ENCODE measurements at places on chromosomes 2 and 18.

DNA sequence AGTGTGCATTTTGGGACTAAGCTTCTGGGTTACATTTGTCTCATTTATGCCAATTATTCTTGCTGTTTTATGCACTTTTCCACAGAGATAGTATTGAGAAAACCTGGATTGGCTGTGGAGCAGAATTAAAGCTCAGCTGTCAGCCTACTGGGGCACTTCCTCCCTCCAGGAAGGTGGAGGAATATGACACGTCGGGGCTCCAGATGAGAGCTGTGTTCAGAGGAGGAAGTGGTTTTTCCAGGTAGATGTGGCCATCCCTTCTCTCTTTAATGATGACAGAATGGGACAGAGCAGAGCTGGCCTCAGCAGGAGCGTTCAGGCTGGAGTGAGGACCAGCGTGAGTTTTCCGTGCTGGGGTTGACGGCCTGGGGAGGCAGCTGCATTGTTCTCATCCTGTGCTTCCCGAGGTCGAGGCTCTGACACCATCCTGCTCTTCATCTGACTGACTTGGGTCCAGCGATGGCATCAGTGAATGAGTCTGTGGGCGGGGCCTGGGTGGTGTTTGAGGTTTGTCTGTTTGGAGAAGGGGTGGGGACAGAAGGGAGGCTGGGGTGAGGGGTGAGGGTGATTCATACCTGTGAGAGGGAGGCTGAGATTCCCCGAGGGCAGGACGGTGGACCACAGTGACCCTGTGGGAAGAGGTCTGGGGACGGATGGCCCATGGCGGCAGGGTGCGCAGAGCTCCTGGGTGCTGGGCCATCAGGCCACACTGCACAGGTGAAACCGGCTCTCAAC, 207.0 kb downstream of the LDLRAD4 start:
- no peak for DNase-seq

DNA sequence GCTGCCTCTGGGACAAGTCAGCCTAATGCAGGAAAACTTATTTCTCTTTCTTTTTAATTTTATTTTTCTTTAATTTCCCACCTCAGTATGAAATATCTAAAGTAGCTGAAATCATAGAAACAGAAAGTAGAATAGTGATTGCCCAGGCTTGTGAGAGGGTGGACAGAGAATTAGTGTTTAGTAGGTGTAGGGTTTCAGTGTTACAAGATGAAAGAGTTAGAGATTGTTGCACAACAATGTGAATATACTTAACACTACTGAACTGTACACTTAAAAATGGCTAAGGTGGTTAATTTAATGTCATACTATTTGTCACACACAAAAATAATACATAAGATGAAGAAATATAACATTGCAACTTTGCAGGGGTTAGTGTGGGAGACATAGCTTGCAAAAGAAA, 80.8 kb downstream of the NAT8 start:
- DNase-seq: no peak

- no peak for DNase-seq
Observed at GRCh38 chr2:208311321-208311720, 45.3 kb downstream of the PIKFYVE start.

DNA sequence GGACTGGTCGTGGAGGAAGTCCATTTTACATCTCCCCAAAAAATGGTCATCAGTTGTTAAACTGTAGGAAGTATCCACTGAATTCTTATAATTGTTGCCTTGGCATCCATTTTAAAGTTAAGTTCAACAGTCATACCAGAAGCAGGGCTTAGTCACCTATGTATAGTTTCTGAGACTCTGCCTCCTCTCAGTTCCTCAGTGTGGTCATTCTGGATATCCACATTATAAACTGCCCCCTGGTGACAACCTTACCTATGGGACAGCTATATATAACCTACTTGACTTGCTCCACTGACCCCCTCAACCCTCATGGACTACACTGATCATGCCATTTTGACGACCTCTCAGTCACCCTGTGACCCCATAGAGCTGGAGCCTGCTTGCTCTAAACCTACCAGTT, 617.0 kb downstream of the LRP1B start:
- no peak for DNase-seq

DNA sequence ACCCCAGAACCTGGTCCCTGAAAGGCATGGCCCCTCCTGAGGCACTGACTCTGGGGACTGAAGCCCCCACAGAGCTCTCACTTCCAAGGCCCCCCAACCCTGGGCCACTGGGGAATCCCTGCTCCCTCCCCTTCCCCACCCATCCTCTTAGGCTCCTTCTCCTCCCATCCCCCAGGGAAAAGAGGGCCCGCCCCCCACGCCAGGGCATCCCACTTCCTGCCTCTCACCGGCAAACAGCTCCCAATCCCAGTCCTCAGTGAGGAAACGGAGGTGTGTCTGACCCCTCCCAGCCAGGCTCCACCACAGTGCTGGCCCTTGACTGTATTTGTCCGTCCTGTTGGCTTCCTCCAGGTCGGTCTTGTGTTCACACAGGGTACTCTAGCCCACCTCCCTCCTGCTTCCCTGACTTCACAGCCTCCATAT, 35.0 kb upstream of the PTMA start:
- DNase-seq: no peak

GRCh38 chr2:98578231-98578630, 30.1 kb downstream of the COA5 start:
- DNase-seq: no peak

- DNase-seq: no peak
Observed at GRCh38 chr18:57819671-57820460, 16.8 kb upstream of the ATP8B1 start.

GRCh38 chr2:107657049-107657448, 169.6 kb upstream of the RGPD4 start:
- DNase-seq: no peak

GRCh38 chr18:22213333-22213973, 44.1 kb downstream of the GATA6 start:
- DNase-seq: no peak

- DNase-seq: no peak
Observed at GRCh38 chr2:117785740-117786139, 28.8 kb upstream of the DDX18 start.

DNA sequence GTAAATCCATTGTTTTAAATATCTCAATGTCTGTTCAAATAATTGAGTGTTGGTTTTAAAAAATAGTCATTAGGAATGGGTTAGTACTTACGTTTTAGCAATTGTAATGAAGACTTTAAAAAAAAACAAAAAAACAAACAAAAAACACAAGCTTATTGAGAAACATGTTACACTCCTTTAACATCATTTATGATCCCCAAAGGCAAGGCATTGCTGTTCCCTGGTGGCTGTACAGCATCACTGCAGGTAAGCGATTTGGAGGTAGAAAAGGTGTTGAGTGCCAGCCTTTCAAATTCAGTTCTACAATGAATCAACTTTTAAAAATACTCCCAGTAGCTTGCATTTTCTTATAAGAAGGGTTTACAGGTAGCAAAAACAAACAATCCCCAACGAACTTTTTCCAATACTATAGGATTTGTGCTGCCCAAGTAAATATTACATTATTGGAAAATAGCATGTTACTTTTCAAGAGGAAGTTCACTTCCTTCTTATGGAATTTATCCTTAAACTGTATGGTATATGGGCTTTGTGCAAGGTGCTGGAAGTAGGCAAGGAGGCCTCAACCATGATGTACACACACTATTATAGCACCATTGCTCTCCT, 27.5 kb downstream of the CNRIP1 start:
- no peak for DNase-seq

DNA sequence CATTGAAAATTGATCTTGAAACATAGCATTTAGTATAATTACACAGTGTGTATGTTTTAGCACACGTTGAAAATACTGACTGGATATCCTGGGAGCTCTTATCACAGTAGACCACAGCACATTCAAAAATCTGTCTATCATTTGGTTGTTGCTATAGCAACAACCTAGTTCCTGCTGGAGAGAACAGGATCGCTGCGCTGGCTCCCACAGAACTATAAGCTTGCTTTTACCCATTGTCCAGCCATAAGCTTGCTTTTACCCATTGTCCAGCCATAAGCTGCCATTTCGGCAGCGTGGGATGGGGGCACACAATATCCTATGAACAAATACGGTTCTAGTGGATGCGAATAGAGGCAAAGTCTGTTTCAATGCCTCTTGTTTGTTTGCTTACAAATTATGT, 70.4 kb upstream of the ST6GAL2 start:
- no peak for DNase-seq

- DNase-seq: no peak
Observed at GRCh38 chr2:21233194-21233593, 109.4 kb downstream of the TDRD15 start.

GRCh38 chr2:72143441-72144273, 4.0 kb downstream of the CYP26B1 start:
- DNase-seq: no peak

GRCh38 chr2:162828545-162828944, 10.0 kb downstream of the KCNH7 start:
- no peak for DNase-seq

DNA sequence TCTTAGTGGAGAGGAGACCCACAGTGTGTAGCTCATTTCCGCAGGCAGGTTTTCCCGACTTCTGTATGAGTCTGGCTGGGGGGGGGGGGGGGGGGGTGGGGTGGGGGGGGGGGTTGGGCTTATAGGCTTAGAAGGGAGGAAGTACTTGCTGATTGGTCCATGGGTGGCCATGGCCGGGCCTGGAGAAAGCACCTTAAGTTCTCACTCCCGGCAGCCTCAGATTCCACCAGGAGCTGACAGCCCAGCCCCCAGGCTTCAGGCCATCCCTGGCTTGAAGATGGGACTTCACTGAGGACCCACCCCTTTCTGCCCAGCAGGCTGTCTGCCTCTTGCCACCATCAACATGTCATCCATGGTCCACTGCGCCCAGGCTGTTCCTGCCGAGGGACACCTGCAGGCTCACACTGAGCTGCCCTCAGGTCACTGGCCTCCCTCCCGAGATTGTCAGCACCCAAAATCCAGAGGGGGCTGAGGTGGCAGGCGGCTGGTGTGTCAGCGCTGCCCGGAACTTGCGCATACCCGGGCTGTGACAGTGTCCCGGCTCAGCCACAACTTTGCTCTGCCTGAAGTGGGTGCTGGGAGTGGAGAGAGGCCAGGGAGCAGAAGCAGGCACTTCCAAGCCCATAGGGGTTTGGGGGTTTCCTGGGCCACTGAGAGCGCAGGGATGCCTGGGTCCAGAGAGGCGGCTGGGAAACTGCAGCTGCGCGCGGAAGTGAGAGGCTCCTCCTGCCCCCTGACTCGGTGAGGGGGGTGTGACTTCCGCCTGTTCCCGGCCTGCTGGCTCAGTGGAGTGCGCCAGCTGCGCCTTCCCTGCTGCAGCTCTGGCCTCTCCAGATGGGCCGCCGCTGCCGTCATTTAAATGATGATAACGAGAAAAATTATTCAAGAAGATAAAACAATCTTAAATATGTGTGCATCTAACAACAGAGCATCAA, 256.1 kb downstream of the RPRM start:
- DNase-seq: no peak

DNA sequence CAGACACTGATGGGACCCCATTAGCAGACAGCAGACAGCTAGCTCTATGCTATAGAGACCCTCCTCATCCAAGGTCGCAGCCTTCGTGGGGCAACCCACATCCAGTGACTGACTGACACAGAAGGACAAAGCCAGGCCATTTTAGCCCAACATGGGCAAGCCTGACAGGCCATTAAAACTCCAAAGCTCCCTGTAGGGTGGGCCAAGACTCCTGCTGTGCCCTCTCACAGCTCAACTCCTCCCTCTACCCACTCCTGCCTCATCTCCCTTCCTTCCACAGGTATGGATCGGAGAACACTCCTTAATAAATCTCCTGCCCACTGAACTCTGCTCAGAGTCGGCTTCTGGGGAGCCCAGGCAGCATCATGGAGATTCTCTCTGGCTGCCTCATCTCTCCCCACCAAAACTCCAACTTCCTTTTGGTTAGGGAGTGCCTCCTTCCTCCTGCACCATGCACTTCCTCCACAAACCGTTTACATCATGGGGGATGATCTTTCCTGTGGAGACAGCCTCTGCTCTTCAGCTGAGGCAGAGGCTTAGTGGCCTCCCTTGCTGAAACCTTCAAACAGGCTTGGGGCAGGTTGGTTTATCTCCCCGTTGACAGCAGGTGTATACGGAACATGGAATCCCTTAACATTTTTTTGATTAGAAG, 86.5 kb downstream of the ACTR3 start:
- DNase-seq: no peak

- DNase-seq: no peak
Observed at GRCh38 chr2:14543284-14543683, 89.2 kb upstream of the LRATD1 start.

DNA sequence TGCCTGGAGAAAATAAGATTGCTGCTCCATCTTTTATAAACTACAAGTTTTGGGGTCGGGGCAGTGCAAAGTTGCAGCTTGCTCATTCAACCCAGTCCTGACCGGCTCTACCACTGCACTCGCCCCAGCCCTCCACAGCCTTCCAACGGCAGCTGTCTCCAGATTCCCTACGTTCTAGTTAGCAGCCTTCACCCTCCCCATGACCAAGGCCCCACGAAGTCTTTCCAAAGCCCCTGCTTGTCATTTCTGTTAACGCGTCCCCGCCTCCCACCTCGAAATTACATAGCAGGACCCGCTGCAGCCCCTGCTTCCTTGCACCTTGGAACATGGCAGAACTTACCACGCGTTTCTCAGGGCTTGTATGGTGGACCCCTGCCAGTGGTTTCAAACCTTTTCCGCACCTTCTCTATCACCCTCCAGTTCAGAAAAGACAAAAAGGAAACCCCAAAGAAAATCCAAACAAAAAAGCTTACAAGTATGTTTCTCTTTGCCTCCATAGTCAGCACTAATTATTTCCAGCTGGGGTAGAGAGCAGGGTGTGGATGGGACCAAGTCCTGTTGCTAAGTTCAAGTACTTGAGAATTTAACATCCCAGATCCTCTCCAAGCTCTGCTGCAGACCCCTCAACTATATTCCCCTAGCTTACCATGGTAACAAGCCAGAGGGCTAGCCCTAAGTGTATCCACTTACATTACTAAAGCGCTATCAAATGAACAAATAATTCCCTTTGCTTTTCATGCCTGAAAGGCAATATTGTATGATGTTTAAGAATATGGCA, 161.5 kb downstream of the TGIF1 start:
- DNase-seq: no peak

DNA sequence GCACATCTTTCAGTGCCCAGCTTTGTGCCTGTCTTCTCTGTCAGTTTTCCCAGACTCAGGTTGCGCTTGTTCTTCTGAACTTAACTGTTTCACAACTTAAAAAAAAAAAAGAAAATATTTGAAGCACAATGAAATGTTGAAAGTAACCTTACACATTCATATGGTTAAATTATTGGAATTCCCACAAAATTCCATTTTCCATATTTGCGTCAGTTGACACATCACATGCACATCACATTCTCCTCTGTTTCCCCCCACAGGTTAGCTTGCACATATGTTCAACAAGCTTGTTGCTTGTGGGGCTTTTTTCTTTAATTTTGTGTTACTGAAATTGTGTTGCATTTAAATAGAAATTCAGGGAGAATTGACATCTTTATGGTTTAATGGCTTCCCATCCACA, 8.3 kb downstream of the MYO1B start:
- DNase-seq: no peak

GRCh38 chr2:122319539-122320132, 564.2 kb downstream of the TSN start:
- no peak for DNase-seq

DNA sequence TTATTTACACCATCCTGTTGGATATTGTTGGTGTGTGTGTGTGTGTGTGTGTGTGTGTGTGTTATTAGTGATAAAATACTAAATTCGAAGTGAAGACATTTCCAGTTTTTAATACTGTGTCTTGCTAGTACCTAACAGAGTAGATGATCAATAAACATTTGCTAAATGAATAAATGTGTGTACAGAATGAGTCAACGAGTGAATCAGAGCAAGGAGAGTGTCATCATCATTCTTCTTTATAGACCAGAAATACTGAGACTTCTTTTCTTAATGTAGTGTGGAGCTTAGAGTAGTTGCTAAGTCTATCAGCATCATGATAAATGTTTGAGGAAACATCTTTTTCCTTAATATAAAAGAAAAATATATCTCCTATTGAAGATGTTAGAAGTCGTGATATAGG, 169.7 kb upstream of the SATB2 start:
- DNase-seq: no peak

Data from stimulated activated CD8-positive, alpha-beta memory T cell treated with anti-CD3 and anti-CD28 coated beads, Interleukin-4, amount 100 ng/mL, for 1 hour (primary cell).